Activated CD4-positive, alpha-beta T cell treated with anti-CD3 and anti-CD28 coated beads for 24 hours (primary cell): ENCODE measurements at places on chromosomes 12 and 14.

GRCh38 chr12:57046947-57047890, 2.7 kb downstream of the MYO1A start:
- no peak for DNase-seq

- no peak for DNase-seq
Measured at GRCh38 chr14:66804141-66804540, 296.2 kb downstream of the GPHN start.

GRCh38 chr12:65618588-65618987, 205.7 kb upstream of the HMGA2 start:
- DNase-seq = no peak

GRCh38 chr12:129073157-129073915, 220.1 kb downstream of the GLT1D1 start:
- no peak for DNase-seq

DNA sequence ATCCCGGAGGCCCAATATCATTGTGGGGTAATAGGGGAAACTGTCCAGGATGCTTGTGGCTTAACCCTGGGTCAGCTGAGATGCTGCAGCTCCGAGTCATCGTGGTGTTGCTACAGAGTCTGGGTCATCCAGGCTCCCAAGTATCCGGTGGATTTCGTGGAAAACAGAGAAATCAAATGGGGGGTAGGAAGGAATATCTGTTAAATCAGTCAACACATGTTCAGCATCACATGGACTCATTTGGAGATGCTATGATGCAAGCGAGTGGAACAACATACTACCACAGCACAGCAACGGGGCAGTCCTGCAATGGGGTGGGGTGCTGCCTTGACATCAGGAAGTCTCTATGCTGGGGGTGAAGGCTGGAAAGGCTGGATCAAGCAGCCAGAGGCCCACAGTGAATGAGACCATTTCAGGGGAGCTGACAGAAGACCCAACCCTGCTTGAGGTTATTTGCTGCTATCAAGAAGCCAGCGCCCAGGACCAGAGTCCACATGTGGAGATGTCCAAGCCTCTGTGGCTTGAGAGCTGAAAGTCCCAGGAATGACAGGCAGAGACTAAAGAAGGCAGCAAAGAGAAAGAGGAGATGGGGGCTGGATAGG, 22.9 kb downstream of the VDR start:
- DNase-seq = no peak

GRCh38 chr12:106188256-106188655, 49.5 kb upstream of the NUAK1 start:
- no peak for DNase-seq

DNA sequence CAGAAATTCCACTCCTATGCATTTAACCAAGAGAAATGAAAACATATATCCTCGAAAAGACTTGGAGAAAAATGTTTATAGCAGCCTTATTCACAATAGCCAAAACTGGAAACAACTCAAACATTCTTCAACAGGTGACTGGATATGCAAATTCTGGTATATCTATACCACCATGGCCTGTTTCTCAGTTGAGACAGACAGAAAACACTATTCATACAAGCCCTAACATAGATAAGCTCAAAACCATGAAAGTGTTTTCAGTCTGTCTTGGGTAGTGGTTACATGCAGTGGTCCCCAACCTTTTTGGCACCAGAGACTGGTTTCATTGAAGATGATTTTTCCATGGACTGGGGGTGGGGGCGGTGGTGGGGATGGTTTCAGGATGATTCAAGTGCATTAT, 83.8 kb downstream of the SRGAP1 start:
- DNase-seq = no peak

DNA sequence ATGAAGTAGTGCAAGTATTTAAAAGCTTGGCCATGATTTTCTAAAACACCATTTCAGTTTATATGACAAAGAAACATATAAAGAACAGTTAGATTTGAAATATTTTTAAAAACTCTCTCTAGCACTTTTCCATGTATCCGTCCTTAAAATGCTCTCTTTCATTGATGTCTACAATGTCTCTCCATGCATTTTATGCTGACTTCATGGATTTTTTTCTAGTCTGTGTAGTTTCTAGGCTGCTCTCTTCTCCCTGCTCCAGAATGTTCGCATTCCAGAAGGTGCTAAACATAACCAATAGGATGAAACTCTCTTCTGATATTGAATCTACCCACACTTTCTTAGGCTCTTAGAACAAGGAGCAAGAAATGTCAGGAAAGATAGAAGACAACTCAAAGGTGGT, 124.8 kb downstream of the PLCZ1 start:
- DNase-seq = no peak

DNA sequence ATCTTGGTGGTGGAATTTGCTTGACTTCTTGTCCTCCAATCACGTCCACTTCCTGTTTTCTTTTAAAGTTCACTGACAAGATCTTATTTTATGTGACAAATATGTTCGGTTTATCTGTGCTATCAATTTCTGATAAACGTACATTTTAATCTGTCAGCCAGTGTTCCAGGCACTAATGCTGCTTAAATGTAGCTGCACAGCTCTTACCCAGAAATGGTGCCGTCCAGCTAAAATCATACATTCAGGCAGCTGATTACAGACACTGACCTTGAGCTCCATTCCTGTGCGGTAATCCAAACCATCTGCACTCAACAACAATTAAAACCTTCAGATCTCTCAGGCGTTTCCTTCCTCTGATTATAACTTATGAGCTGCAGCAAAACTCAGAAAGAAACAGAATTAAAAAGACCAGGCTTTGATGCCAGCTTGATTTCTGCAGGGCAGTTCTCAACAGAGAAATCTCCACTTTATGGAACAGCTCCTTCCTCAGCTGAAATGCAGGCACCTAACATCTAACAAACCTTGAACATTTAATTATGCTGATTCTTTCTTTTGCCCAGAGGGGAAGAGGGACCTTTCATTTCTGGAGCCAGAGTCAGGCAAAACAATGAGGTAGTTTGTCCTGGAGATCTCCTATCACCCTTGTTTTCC, 26.4 kb upstream of the RASSF3 start:
- no peak for DNase-seq

GRCh38 chr12:52434760-52435530, 774 bp upstream of the KRT75 start:
- no peak for DNase-seq

GRCh38 chr12:20657496-20657895, 37.6 kb upstream of the SLCO1C1 start:
- no peak for DNase-seq

DNA sequence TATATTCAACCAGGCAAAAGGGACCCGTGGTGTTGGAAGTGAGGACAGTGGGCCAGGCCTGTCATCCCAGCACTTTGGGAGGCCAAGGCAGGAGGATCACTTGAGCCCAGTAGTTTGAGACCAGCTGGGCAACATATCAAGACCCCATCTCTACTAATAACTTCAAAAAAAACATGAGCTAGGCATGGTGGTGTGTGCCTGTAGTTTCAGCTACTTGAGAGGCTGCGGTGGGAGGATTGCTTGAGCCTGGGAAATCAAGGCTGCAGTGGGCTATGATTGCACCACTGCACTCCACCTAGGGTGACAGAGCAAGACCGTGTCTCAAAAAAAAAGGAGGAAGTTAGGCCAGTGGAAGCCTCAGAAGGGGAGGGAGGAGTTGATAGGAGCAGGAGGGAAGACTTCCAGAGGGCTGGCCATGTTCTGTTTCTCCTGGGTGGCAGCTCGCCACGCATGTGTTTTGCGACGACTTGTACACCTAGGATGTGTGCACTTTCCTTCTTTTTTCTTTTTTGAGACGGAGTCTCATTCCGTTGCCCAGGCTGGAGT, 10.1 kb downstream of the SLC25A29 start:
- no peak for DNase-seq

DNA sequence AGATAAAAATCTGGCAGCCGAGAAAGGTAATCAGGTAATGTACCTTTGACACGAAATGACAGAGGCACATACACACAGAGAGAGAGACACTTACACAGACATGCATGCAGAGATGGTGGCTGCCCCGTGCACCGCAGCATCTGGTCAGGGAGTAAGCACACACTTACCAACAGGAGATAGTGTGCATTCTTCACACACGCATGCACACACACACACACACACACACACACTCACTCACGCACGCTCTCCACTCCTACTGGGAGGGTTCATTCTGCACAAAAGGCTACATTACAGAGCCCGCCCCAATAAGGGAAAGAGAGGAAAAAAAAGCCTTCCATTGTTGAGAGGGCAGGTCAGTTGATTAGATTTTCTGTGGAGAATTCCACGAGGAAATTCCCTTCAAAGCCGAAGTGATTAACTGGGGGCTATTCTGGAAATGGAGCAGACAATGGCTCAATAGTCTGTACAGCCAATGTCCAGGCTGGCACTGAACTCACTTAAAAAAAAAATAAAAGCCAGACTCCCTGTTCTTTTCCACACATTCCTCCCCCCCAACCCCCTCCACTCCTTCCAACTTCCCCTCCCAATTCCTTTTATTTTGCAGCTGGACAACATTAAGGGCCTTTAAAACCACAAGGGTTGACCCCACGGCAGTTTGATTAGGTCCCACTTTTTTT, 1.4 kb upstream of the SOX5 start:
- no peak for DNase-seq

GRCh38 chr14:32980178-32980901, 41.7 kb downstream of the NPAS3 start:
- DNase-seq = no peak

DNA sequence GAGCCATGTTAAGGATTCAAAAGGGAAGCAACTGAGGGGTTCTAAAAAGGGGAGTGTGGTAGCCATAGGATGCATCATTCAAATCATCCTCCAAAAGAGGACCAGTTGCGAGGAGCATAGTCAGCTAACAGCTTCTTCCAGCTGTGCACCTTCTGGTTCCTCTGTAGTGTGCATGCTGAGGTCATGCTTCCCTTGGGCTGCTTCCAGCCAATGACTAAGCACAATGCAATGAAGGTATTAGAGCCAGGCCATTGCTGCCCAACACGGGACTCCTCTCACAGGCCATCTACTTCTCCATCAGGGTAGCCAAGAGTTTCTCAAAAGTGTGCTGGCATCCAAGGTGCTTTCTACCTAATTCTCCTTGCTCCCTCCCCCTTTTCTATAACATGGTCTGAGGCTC, 69.2 kb upstream of the ARID2 start:
- no peak for DNase-seq

DNA sequence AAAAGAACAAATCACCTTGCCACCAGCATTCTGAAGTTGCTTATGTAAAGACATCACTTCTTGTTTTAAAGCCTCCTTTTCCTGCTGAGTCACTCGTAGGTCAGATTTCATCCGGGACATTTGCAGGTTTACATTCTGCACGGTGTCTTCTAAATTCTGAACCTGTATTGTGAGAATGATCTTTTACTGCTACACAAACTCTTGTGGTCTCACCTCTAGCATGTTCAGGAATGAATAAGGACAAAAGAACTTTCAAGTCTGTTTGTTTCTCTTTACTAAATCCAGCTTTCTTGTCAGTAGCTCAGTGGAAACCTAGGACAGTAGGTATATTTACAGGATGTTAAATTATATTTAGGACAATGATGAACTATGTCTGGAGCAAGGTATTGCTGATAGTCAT, 73.5 kb upstream of the SAV1 start:
- DNase-seq = no peak

GRCh38 chr12:64083285-64084210, 138.5 kb downstream of the KICS2 start:
- DNase-seq = no peak

DNA sequence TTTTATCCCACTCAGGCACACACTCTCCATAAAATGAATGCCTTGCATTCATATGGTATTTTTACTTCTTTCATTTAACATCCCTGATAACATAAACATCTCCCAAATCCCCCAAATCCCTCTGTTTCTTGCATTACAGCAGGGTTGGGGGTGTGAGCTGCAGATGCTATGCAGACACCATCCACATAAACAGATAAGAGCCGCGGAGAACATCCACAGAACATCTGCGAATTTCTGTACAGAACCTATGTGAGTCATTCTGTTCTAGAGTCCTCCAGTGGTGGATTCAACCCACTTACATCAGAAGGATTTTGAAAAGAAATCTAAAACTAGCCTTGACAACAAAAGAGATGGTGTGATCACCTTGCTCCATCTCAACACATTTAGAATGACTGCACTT, 20.3 kb downstream of the FBLN5 start:
- DNase-seq = no peak

DNA sequence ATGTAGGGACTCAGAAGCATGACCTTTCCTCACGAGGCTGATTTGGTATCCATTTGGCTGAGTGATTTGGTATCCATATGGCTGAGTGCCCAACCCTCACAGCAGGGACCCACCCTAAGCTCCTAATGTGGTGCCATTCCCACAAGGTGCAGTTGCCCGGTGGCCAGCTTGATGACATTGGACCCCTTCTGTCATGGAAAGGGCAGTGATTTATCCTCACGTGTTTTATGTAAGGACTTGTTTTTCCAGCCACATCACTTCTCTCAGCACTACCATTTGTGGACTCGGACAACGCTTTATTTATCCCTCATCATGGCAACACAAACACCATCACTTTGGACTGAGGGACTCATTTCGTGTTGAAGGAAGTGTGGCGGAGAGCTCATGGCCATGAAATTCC, 8.5 kb upstream of the CDC42BPB start:
- DNase-seq = no peak

- DNase-seq = no peak
Measured at GRCh38 chr14:61649283-61649682, 46.0 kb upstream of the HIF1A start.
